ENCODE measurements at places on chromosomes 7 and 10.

GRCh38 chr7:92478095-92478494 lies 349 bp upstream of the ERVW-1 start:
- no peak for DNase-seq

DNA sequence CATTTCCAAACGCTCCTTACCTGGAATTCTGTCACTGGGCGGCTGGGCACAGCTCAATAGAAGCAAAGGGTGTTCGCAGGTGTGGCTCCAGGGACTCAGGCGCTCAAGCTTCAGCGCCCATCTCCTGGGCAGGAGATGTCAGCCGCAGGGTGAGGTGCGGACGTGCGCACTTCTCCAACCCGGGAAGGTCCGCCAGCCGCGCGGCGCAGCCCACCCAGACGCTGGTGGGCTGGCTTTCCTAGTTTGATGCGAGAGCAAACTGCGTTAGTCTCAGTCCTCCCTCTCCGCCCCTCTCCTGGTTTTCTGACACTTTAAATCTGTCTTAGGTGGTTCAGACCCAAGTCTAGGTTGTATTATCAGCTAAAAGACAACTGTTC lies 267 bp downstream of the CALCR start:
- peak; percentile 23 for DNase-seq

GRCh38 chr10:27531336-27531847 lies 27.3 kb downstream of the RAB18 start:
- no peak for DNase-seq

- DNase-seq, result no peak
These were observed 146.2 kb downstream of the ARHGAP22 start for GRCh38 chr10:48458662-48459048.

GRCh38 chr10:12503311-12503710 lies 154.0 kb downstream of the CAMK1D start:
- DNase-seq, result no peak

DNA sequence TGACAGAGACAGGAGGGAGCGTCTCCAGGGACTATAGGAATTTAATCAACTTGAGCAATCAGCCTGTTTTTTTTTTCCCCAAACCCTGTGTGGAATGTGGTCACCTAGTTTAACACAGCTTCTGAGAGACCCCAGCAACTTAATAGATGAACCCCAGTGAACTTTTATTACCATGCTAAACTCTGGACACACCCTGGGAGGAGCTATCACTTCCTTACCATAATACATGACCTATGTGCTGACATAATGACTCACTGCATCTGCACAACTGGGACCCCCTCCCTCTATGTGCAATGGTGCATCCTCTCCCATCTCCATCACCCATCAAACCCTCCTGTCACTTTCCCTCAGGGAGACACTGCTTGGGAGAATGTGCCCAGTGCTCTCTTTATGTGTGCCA lies 83.7 kb downstream of the EPC1 start:
- DNase-seq, result no peak

- DNase-seq, result peak; percentile 85
These were observed 587 bp upstream of the GRK5 start for GRCh38 chr10:119206603-119207365.

GRCh38 chr10:120803972-120804371 lies 47.2 kb upstream of the WDR11 start:
- DNase-seq, result no peak

DNA sequence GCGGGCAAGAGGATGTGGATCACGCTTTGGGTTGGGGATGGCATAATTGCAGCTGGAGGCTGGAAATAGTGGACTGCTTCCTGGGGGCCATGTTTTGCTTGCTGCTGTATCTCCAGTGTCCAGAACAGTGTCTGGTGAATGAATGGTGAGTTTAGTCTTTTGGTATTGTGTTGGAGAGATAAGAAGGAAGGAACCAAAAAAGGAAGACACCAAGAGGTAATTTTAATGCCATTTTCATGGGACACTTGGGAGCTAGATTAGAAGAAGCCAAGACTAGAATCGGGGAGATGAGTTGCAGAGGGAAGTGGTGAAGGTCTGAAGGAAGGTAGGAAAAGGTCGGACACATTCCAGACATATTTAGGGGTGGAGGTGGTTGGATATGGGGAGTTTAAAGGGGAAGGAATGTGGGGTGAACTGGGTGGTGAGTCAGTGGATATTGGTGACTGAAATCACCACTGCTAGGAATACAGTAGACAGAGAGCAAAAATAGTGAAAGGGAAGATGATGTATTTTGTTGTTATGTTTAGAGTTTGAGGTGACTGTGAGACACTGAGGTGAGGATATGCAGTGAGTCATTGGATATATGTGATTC lies 76.7 kb downstream of the CCNY start:
- DNase-seq, result no peak

- no peak for DNase-seq
These were observed 271.6 kb downstream of the CSTF2T start for GRCh38 chr10:51427758-51428157.

GRCh38 chr10:125982260-125982948 lies 86.0 kb downstream of the FANK1 start:
- peak; percentile 56 for DNase-seq

DNA sequence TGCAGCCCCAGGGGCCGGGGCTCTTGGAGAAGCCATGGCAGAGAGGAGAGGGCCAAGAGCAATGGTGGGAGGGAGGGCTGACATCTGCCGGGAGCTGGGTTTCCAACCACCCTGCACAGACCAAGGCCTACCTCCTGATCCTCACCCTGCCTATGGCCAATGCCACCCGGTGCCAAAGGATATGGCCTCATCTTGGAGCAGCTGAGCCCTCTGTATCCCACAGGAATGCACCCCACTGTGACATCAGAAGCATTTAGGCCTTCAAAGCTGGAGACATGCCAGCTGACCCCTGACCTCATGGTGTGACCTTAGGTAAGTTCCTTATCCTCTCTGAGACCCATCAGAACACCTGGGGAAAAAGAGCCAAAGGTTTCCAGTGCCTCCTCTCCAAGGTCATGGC lies 113.6 kb upstream of the ZMIZ1 start:
- DNase-seq, result no peak

DNA sequence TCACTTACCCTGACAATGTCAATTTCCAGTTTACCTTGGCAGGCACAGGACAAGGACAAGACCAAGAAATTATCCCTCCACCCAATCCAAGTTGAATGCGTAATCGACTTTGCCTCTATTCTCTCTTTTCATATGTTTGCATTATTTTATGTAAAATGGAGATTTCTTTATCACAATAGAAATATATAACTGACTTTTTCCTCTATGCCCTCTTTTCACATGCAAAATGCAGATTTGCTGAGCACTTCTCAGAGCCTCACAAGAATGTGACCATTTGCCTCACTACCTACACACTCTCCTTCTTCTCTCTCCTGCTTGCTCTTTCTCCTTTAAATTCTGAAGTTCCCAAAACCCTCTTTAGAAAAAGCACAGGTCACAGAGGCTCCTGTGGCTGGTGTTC lies 15.1 kb downstream of the CYP3A43 start:
- no peak for DNase-seq

- no peak for DNase-seq
These were observed 219.0 kb upstream of the ZMIZ1 start for GRCh38 chr10:78849731-78850130.

- no peak for DNase-seq
These were observed 6.6 kb downstream of the EZH2 start for GRCh38 chr7:148877517-148877916.

- DNase-seq, result no peak
These were observed 239.6 kb upstream of the STEAP1 start for GRCh38 chr7:89914711-89915110.

DNA sequence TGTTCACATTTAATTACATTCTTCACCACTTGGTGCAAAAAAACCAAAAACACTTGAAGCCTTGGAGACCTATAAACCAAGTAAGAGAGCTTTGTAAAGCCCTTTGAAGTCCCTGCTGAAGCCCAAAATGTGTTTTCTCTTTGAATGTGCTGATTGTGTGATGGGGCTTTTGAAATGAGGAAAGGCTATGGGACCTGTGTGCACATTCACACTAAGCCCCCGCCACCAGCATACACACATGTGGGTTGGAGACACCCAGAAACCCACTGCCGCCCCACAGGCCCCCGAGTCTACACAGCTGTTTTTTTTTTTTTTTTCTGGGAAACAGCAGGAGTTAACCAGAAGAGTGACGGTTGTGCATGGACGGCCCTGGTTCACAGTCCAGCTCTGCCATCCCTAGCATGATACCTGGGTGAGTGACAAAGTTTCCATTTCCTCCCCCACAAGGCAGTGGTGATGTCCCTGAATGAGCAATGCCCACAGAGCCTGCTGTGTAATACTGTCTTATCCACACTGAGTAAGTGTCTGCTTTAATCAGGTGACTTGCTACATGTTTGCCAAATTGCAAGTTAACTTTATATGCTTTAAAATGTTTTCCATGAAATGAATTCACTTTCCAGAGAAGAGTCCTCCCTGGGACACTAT lies 154.6 kb upstream of the GDF10 start:
- DNase-seq, result no peak

DNA sequence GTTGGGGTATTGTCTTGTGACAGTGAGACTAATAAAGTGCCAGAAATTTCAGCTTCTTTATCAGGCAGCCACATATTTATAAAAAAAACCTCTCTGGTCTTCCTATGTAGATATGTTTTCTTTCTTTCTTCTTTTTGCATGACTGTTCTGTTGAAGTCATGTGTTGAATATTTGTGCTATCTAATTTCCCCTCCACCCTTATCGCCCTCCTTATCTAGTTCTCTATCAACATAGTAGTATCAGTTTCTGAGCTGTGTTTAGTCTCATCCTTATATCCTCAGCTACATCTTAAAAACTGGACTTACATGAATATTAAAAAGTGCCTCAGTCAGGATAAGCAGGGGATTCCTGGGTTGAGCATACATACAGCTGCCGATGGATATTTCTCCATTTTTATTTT lies 53.9 kb downstream of the SEMA3D start:
- no peak for DNase-seq

- no peak for DNase-seq
These were observed 6.7 kb upstream of the POLR1F start for GRCh38 chr7:19715499-19715898.

GRCh38 chr7:19248681-19249080 lies 103.5 kb upstream of the FERD3L start:
- DNase-seq, result no peak

- peak; percentile 14 for DNase-seq
These were observed 48.9 kb downstream of the MKI67 start for GRCh38 chr10:128077155-128077875.

GRCh38 chr7:47896809-47897423 lies 51.4 kb downstream of the PKD1L1 start:
- DNase-seq, result no peak

DNA sequence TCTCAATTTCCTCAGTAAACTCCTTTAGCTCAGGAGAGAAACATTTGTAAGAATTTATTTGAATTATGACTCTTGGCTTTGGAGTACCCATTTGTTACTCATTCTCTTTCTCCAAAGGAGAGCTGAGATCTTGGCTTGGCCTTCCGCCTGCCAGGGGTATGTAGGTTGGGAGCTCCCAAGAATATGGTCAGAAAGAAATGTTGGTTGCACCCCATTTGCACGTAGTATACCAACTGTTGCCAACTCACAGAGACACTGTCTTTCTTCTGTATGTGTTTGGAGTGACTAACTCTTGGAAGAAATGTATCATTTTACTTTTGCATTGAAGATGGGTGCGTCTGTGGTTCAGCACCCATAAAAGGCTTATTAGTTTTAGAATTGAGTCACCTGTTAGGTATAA lies 708.5 kb upstream of the SORCS1 start:
- DNase-seq, result no peak

GRCh38 chr7:26584326-26584725 lies 280.1 kb downstream of the SKAP2 start:
- no peak for DNase-seq

GRCh38 chr7:17019106-17019505 lies 137.3 kb upstream of the AGR3 start:
- DNase-seq, result no peak

DNA sequence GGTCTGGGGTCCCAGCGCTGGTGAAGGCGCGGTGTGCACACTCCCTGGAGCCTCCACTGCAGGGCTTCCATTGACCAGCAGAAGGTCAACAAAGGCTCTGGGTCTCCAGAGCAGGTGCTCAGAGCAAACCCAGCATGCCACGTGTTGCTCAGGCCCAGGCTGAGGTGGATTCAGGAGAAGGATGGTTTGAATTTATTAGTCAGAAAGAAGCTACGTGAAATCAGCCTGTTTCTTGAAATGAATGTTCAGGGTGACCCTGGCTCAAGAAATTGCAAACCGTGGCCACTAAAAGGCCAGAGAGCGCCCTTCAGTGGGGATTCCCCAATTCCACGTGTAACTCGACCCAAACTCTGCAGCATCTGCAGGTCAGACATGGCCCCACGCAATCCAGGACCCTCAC lies 82.7 kb upstream of the PFKP start:
- no peak for DNase-seq

DNA sequence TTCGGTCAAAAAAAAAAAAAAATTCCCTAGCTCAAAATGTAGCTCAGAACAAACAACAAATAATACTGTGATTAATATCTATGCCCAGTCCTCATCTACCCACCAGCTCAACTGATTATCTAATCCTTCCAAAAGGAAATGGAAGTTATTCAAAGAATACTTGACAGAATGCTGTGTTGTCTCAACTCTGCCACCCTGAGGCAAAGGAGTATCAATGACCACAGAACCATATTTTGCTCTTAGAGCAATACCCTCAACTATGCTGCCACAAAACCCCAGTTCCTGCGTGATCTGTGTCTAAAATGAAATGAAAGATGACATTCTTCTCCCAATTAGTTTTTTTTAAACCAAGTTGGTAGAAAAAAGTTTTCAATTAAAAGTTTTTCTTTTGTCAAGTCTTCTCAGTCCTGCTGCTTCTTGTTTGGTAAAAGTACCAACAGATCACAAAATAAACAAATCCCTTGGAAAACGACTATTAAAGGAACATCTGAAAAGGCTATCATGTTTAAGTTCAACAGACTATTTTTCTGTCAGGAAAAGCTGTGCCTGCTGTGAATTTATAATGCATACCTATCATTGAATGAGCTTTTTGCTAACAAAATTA lies 21.6 kb downstream of the RBM28 start:
- no peak for DNase-seq

DNA sequence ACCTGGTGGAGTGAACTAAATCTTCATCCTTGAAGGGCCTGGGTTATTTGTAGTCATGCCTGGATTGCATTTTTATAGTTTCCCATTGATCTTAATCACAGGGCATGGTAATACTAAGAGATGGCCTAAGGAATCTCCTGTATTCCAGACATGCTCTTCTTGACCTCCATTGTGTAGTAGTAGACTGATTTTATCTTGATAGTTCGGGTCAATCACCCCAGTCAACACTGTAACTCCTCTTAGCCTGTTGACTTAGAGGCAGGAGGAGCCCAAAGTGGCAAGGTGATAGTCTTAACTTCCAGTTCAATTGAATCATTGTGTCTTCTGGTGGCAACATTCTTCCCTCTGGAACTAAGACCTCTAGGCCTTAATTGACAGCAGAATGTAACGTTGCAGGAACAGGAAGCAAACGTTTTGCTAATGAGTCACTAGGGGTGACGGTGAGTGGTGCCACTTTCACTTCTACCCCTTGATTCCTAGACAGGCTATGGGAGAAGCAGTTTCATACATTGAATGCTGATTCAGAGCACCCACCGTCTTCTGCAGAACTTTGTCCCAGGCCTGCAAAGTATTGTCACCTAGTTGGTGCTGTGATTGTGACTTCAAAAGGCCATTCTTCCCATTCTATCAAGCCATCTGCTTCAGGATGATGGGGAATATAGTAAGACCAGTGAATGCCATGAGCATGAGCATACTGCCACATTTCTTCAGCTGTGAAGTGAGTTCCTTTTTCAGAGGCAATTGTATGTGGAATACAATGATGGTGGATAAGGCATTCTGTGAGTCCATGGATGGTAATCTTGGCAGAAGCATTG lies 24.0 kb upstream of the PAPSS2 start:
- DNase-seq, result no peak

- no peak for DNase-seq
These were observed 235.1 kb downstream of the MAD1L1 start for GRCh38 chr7:1997537-1998076.

GRCh38 chr10:86327954-86328725 lies 38.5 kb downstream of the GRID1 start:
- peak; percentile 3 for DNase-seq

All from glutamatergic neuron (in vitro differentiated cells).